Choroid plexus epithelial cell (primary cell): ENCODE measurements at places on chromosomes 16 and 17.

- DNase-seq = no peak
These were observed 15.8 kb downstream of the HEATR3 start for GRCh38 chr16:50081428-50082018.

GRCh38 chr17:71068408-71068750 is 899.0 kb downstream of the KCNJ2 start:
- peak; percentile 60 for DNase-seq

DNA sequence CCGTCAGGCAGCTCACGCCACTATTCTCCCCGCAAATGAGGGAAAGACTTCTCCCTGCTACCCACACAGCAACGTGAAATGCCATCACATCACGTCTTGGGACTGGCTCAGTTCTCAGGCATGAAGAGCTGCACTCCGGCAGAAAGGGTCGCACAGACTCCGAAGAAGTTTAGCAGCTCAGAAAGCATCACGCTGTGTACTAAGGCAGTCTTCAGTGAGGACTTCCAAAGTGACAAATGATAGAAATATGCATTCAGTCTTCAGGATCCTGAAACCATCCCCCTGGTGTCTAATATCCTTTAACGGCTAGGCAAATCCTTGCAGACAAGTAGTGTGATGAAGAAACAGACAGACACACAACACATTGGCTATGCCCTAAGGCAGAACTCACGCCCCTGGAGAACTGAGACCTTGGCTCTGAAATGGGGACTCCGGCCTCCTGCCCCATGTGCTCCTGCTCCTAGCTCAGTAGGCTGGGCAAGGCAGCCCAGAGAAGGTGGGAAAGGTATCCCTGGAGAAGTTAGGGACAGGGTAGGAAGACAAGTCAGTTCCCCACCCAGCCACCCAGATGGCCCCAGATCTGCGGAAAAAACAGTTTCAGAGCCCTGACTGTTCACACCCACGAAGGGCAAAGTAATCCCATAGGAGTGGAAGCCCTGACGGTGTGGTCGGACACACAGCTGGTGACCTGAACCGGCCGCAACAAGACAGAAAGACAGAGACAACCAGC is 1.6 kb downstream of the XYLT1 start:
- peak; percentile 35 for DNase-seq

DNA sequence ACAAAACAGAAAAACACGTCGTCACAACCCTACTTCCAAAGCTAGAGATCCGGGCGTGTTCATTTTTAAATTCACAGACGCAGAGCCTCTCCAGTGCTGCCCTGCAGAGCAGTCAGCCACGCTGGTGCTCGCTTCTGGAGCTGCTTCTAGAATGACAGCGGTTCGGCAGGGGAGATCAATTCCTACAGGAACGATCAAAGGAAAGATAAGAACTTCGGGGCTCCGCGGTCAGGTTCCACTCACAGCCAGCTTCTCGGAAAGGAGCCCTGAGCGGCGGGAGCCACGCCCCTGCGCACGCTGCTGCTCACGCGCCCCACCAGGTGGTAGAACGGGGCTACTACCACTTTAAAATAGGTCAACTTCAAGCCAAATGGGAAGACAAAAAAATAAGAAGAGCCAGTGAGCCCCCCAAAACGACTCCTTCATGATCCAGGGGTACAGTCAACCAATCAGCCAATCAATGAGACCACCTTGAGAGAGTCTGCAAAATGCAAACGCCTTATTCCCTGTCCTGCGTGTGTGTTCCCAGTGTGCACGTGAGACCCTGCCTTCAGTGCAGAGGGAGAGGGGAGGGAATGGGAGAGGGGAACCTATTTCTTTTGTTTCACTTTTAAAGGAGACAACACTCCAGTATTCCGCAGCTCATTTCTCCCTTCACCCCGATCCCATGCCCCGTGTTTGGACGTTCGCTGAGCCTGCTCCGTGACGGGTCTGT is 209.7 kb downstream of the RBFOX3 start:
- peak; percentile 68 for DNase-seq

GRCh38 chr16:1906055-1906845 is 12.0 kb downstream of the HS3ST6 start:
- DNase-seq = no peak

DNA sequence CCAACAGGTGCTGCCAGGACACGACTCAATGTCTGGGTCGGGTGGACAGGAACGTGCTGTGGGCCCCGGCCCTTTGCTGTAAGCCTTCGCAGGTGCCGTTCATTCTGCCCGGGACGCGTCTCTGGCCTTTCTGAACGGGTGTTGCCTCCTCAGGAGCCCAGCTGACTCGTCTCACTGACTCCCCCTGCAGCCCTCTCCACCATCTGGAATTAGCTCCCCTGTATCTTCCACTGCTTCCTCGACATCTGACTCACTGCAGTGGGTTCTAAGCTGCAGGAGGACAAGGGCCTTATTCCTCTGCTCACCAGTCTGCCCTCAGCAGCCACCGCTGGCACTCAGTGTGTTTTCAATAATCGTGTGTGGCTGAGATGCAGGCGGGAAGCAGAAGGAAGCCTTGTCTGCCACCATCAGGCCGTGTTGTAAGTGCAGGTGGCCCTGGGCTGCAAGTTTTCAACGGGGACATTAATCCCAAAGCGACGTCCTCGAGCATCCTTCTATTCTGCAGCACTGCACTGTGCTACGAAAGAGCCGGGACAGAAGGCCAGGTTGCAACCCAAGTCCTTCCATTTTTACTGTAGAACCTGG is 256.2 kb downstream of the FOXL1 start:
- DNase-seq = peak; percentile 59

DNA sequence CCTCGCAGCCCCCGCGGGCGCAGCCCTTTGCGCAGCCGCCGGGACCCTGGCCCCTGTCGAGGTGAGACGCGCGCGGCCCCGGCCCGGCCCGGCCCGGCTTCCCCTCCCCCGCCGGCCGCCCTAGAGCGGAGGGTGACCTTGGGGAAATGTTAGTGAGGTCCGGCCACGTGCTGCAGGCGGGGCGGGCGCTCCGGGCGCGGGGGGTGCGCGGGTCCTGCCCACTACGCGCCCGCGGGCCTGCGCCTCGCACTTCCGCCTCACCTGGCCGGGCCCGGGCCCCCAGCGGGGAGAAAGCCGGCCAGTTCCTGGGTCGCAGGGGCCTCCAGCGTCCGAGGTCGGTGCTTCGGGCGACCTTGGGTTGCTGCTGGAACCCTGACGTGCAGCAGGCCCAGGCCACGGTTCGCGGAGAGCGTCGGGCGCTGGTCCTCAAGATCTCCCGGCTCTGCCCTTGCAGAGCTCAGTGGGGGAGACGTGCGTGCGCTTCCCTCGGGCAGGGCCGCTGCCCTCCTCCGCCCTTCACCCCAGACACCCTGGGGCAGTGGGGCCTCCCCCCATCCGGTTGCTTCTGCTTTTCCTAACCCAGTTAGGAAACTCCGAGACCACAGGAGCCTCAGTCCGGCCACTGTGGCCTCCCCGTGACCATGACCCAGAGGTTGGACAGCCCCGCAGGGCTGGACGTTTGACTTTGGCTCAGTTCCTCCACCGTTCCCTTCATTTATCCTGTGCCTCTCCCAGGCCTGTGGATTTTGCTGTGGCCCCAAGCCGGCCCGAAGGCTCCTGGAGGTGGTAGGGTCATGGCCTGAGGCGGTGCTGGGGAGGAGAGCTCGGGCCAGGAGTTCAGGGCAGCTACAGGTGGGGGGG is 791 bp downstream of the MCRIP2 start:
- DNase-seq = no peak

GRCh38 chr17:17063546-17064122 is 21.4 kb downstream of the MPRIP start:
- no peak for DNase-seq

DNA sequence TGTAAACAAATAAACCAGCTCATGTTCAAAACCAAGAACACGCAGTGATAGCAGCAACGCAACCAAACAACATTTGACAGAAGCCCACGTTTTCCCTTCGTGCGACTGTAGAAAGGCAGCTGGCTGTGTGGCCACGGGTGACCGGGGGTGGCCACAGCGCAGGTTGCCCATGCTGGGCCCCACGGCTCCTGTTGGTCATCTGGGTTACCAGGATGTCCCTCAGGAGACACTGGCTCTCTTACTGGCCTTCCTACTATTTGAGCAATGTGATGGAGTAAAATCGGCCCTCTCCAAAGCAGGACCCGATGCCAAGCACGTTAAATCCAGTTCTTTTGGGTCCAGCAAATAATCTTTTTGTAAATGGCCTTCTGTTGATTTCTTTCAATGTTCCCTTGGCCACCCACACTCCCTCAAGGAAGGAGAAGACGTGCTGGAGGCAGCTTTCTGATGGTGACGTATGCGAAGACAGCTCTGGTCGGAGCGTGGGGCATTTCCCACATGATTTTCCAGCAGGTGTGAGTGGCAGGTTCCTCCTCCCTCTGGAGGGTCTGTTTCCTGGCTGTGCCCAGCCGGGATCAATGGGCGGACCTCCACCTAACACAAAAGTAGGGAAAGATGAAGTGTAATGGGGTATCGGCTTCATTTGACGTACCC is 143.1 kb upstream of the CHMP6 start:
- no peak for DNase-seq

GRCh38 chr17:39318636-39319035 is 82.8 kb downstream of the FBXL20 start:
- DNase-seq = no peak

DNA sequence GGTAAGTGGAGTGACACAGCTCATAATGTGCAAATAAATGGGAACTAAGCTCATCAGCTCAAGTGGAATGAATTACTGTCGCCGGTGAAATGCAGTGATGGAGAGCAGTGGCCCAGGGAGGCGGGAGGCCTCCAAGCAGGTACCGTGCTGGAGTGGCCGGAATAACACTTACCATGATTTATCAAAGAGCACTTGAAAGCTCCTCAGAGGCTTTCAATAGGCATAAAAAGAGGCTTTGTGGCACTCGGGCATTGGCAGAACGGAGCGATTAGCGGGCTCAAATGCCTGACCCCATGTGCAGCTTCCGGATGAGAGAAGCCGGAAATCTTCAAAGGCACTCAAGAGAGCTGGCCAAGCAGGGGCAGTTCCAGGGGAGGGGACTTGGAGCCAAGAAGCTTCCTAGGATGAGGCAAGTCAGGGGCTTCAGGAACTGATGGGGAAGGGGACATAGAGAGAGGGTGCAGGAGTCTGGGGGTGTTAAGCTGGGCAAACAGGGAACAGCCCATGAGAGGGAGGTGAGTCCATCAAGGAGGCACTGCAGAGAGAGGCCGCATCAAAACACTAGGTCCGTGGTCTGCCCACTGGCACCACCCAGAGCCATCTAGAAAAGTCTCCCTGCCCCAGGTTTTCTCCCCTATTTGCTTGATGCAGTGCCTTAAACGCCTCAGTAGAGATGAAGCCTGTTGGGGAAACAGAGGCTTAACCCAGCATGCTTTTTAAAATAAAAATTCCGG is 144.0 kb upstream of the IRX6 start:
- no peak for DNase-seq

- no peak for DNase-seq
These were observed 24.6 kb upstream of the TNRC6C start for GRCh38 chr17:77933777-77934398.

- DNase-seq = peak; percentile 87
These were observed at the start of gene FOXF1 for GRCh38 chr16:86510465-86511261. Gene FOXF1, plus strand, starts transcription at chr16:86510527. Its CDS starts 43 bp downstream, at chr16:86510570.

- DNase-seq = peak; percentile 59
These were observed 77.7 kb downstream of the GAS7 start for GRCh38 chr17:10120749-10121148.

GRCh38 chr16:3949287-3949686 is 68.8 kb upstream of the CREBBP start:
- DNase-seq = no peak

DNA sequence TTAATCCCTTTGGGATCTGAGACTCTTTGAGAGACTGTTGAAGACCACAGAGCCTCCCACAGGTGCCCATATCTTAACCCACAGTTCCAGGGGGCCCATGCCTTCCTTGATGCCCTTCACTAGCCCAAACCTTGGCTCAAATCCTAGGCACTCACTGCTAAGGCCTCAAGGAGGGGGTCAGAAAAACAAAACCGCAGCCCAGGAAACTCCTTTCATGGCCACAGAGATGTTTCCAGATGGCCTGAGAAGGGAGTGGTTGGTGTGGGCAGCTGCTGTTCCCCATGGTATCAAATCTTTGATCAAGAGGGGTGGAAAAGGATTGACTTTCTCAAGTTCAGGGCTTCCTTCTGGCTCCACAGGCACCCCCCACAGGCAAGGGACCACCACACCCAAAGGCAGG is 44.7 kb downstream of the CDH1 start:
- DNase-seq = no peak

GRCh38 chr17:33640629-33641028 is 347.5 kb upstream of the ASIC2 start:
- DNase-seq = no peak

DNA sequence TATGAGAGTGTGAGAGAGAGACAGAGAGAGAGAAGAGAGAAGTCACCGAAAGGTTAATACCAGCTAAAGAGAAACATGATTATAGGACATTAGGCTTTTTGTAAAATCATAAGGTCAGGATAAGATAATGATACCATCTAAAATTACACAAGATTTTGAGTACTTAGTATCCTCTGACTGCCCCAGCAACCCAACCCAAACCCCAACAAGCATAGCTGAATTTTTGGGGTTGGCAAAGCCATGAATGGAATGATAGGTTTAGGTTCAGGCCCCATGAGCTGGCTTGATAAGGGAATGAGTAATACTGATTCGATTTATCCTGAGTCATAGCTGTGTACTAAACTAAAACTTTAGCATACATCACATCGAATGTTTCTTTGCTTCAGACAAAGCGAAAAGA is 259.5 kb downstream of the IRX3 start:
- DNase-seq = peak; percentile 78

DNA sequence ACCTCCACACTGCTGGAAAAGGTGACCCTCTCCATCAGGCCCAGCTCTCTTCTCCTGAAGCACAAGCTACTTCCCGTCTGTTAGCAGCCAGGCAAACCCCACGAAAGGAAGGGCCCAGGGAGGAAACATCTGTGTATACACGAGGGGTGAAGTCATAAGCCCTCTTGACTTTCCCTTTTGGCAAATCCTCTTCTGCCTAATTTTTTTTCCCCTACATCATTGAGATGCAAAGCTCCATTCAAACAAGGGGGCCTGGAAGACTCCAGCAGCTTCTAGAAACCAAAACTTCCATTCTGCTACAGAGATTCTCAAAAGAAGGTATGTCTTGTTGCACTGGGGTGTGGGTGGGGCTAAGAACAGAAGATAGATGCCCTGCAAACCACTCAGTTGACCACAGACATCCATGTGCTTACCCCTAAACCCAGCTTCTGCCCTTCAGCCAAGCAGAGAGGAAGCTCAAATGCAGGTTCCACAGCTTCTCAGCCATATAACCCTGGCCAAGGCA is 145.6 kb upstream of the RCVRN start:
- DNase-seq = peak; percentile 7
